ENCODE measurements at places on chromosomes 6 and 20.

- DNase-seq = no peak
Measured at GRCh38 chr6:27977387-27977786, 20.3 kb downstream of the OR2B6 start.

DNA sequence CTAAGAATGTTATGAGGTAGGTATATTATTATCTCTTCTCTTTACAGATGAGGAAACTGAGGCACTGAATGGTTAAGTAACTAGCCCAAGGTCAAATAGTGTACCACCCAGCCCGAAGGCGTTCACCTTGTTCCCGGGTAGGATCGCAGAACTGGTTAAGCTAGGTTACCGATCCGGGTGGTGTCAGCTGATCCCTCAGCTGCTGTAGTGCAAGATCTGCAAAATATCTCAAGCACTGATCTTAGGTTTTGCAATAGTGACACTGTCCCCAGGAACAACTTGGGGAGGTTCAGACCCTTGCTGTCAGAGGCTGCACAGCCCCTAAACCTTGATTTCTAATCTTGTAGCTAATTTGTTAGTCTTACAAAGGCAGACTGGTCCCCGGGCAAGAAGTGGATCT is 28.1 kb downstream of the SLC52A3 start:
- DNase-seq = no peak

DNA sequence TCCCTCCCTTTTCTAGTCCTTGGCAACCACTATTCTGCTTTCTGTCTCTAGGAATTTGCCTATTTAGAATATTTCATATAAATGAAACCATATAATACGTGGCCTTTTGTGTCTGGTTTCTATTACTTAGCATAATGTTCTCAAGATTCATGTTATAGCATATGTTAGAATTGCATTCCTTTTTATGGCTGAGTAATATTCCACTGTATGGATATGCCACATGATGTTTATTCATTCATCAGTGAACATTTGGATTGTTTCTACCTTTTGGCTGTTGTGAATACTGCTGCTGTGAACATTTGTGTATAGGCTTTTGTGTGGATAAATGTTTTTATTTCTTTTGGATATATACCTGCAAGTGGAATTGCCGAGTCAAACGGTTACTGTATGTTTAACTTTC is 7.1 kb downstream of the SLC9A8 start:
- DNase-seq = no peak

DNA sequence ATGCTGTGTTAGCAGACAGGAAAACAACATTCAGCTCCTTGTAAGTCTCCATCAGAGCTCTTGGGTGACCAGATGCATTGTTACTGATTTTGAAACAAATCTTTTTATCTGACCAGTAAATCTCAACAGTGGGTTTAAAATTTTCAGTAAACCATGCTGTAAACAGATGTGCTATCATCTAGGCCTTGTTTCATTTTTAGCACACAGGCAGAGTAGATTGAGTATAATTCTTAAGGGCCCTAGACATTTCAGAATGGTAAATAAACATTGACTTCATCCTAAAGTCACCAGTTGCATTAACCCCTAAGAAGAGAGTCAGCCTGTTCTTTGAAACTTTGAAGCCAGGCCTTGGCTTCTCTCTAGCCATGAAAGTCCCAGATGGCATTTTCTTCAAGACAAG is 237.2 kb upstream of the BMP2 start:
- DNase-seq = no peak

GRCh38 chr6:20447157-20447556 is 45.5 kb downstream of the E2F3 start:
- no peak for DNase-seq

- DNase-seq = no peak
Measured at GRCh38 chr20:62141397-62142251, 1.6 kb downstream of the PSMA7 start.

DNA sequence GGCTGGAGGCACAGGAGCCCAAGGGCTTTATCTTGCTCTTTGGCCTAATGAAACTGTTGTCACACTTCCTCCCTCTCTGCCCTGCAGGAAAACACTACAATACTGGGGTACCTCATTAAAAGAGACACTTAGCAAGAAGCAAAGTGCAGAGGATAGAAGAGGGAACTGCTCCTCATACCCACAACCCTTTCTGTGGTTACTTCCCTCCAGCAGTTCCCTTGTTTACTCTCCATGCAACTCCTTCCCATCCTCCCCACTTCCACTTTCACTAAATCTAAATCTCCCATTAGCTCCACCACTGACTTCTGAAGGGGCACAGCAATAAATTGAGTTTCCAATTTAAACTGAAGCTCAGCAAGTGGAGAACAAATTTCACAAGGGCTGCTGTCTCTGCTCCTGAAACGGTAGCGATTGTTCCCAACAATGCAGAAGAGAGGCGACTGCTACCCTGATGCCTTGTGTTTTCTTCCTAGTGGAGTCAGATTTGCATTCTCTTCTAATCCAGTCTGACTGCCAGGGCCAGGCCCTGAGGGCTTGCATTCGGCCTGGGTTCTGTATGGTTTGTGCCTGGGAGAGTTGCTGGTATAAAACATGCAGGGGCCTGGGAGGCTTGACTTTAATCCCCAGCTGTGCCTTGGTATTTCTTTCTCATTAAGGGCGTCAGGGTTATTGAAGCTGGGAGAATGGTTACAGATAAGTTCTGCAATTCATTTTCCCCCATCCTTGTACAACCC is 454.7 kb downstream of the TFAP2B start:
- no peak for DNase-seq

GRCh38 chr6:42113936-42114636 is 28.3 kb downstream of the C6orf132 start:
- no peak for DNase-seq
